Kidney capillary endothelial cell (primary cell): ENCODE measurements at places on chromosomes 1 and 21.

GRCh38 chr1:193700710-193701355, 514.4 kb upstream of the B3GALT2 start:
- DNase-seq: peak; percentile 40

GRCh38 chr1:30914931-30915330, 6.4 kb upstream of the SDC3 start:
- DNase-seq: no peak

DNA sequence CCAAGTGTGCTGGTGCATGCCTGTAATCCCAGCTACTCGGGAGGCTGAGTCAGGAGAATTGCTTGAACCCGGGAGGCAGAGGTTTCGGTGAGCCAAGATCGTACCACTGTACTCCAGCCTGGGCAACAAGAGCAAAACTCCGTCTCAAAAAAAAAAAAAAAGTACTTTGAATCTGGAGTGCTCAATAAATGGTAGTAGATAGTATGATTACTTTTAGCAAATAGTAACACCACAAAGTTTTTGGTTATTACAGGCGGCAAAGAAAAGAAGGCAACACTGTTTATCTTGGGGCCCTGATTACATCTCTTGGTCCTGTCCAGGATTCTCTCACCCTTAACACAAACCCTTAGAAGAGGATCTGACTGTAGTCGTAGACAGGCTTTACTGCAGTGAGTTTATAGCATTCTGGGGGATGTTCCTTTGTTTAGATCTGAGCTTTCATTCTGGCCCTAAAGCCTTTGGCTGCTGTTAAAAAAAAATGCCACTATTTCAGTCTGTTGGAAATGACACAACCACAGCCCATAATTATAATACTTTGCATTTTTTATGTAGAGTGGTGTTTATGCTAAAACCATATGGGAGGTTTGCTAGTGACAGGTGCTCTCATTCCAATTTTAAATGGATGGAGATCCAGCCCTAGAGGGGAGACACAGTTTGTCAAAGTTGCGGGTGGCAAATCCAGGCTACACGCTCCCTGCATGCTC, 79.7 kb upstream of the SLC2A1 start:
- DNase-seq: no peak

GRCh38 chr1:43979528-43980254, 681 bp downstream of the B4GALT2 start:
- no peak for DNase-seq

DNA sequence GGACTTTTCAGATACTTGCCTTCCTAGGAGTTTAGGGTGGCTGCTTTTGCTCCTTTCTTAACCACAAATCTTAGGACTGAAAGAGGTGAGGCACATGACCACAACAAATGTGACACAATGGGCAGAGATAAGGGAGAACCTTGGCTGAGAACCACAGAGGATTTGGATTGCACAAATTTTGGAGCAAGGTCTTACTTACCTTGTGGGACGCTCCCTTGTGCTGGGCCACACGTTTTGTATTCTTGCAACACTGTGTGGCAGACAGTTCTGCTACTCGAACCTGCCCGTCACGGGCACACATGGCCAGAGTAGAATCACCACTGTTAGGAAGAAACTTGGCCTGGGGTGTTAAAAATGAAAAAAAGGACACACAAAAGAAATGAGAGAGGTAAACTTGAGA, 23.9 kb downstream of the DCAF8 start:
- no peak for DNase-seq

DNA sequence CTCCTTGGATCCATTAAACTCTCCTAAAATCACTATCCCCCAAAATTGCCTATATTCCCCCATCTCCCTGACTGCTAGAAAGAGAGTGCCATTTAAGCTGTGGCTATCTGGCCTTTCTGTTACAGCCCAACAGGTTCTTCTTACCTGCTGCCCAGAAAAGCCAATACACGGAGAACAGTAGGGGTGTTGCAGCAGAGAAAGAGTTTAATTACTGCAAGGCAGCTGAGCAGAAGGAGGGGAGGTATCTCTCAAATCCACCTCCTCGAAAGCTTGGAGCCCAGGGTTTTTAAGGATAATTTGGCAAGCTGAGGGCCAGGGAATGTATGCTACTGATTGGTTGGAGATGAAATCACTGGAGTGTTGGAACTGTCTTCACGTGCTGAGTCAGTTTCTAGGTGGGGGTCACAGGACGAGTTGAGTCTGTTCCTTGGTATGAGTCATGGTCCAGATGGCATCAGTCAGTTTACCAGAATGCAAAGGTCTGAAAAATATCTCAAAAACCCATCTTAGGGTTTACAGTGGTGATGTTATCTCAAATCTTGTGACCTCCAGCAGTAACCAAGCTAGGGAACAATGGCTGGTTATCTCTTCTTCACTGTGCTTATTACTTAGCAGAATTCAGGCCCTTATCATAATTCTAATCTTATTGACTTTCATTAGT, 89.8 kb downstream of the SMYD3 start:
- DNase-seq: no peak

GRCh38 chr1:218339267-218339831, 5.8 kb upstream of the TGFB2 start:
- no peak for DNase-seq

DNA sequence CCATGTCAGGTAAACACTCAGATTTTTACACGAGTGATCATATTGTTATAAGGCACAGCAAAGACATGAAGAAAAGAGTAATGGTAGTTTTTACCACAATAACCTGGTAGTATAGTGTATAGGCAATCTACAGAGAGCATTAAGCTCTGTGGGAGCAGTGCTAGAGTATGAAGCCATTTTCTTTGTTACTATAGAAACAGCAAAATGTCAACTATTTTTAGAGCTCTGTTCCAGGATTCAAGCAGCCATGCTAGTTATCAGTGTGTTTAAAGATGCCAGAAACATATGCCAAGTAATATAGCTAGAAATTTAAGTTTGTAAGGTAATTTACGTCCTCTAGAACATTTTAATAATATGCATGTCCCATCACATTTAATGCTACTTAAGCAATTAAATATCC, 77.6 kb upstream of the RGS18 start:
- DNase-seq: no peak

DNA sequence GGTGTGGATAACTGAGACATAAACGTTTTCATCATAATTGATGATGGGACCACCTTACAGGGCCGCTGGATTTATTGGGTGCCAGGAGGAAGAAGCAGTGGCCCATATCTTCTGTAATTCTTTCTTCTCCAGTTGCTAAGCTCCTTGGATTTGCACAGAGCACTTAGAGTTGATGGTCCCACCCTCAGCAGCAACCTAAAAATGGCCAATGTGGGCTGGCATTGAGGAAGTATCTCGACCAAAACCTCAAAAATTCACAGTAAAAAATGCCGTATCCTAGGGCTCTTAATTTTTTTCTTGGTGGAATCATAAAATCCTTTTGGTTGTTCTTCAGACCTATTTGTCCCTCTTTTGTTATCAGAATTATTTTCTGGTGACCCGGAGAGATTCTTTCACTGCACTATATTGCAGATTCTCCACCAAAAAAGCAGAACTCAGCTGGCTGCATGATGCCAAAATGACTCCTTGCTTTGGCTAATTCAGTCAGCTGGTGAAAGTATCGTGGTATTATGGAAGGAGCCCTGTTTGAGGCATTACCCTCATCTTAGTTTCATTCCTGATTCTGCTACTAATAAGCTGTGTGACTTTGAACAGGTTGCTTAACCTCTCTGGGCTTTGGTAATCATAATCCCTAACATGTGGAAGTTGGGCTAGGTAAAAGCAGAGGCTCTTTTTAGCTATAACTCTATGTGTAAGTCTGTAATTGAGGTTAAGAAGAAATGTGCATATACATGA, 27.6 kb downstream of the KIRREL1 start:
- no peak for DNase-seq

- DNase-seq: no peak
Observed at GRCh38 chr1:50490640-50491039, 67.4 kb upstream of the DMRTA2 start.

- peak; percentile 93 for DNase-seq
Observed at GRCh38 chr1:12177999-12178441, 11.2 kb downstream of the TNFRSF1B start.

GRCh38 chr1:101363891-101364318, 127.1 kb downstream of the S1PR1 start:
- DNase-seq: no peak

DNA sequence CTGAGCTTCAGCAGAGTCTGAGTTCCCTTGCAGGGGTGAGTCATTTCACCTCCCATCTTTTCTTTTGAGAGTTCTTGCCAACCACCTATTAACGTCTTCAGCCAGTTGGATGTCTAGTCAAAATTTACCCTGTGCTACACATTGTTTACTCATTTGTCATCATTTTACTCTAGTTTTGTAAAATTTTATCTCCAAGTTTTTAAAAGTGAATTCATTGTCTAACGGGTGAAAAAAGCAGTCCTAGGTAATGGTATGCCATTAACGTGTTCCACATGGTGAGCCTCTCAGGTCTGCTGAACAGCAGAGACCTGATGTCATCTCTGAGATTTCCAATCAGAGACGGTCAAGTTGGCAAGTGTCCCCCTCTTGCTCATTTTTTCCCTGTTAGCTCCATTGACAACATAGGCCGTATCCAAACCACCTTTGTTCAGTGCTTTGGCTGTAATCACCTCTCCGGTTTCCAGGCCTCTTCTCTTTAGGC, 85.4 kb downstream of the TBX15 start:
- DNase-seq: no peak

DNA sequence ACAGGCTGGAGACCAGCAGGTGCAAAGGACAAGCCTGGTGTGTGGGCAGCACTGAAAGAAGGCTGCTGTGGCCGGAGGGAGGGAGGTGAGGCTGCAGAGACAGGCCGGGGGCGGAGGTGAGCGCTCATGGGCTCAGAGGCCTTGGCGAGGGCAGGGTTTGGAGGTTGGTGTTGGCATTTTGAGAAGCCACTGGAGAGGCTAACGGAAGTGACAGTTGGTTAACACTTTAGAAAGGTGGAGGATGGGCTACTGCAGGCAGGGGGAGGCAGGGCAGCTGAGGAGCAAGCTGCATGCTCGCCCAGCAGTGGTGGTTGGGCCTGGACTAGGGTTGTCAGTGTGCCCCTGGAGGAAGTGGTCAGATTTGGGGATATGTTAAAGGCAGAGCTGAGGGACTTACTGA, 37.5 kb downstream of the QSOX1 start:
- DNase-seq: no peak

- DNase-seq: no peak
Observed at GRCh38 chr1:62356257-62356835, 37.1 kb upstream of the KANK4 start.

GRCh38 chr1:118077331-118078045, 107.5 kb downstream of the SPAG17 start:
- DNase-seq: no peak

DNA sequence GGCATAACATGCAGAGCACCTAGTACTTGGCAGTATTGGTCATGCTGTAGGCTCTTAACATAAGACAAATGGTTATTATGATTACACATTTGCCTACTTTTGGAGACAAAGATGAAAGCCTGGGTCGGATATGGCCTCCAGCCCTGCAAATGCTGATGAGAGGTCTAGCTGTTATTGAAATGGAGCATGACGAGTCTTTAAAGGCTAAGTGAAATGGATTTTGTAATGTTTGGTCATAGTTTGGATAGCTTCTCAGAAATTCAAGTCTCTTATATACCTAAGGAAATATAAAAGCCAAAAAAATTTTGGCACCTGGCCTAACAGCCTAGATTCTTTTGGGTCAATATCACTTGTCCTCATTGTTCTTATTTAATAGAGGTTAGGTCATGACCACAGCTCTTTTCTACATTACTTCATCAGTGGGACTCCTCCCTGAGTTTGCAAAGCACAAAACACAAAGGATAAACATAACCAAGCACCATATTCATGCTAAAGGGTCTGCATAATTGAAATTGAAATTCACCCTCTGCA, 69.2 kb upstream of the WLS start:
- no peak for DNase-seq

- no peak for DNase-seq
Observed at GRCh38 chr1:167084757-167085156, 5.4 kb downstream of the GPA33 start.

DNA sequence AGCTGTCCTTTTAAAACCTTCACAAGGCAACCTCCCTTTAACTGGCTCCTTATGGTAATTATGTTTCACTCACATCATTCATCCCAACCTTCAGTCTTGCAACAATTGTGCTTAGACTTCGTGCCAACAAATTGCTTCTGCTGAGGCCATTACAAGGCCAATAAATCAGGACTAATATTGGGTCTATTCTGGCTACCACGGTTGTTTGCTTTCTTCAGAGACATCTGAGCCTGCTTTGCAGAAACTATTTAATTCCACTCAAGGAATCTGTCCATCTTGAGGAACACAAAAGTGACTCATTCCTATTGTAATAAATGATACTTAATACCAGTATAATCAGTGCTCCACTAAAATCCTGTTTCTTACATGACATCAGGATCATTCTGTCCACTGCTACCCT, 2.6 kb upstream of the GSTM4 start:
- DNase-seq: no peak

GRCh38 chr1:24316645-24317044, 2.5 kb upstream of the GRHL3 start:
- DNase-seq: no peak

GRCh38 chr1:17052641-17053040, 1.2 kb downstream of the SDHB start:
- no peak for DNase-seq

DNA sequence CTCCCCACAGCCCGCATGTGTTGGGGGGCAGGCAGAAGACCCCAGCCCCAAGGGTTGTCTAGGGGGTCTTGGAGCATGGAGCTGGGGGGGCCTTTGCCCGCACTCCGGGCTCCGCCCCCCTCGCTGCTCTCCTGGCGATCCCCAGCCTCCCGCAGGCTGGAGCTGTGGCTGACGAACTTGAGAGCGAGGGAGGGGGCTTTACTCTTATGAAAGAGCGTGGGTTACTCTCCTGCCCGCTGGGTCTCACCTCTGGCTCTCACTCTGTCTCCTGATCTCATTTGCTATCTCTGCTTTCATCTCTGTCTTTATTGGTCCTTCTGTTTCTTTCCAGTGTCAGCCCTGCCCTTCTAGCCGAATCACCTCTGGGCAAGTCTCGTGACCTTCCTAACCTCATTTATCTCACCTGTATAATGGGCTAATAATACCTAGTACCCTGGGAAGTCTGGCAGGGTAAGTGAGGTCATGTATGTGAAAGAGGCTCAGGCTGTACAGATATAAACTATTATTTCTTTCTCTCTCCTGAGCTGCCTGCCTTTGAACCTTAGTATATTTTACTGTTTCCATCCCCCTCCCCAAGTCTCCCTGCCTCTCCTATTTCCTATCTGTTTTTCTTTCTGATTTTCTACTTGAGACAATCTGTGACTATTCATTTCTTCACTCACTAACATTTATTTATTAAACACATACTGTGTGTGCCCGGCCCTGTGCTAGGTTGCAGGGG, 731 bp downstream of the EFNA4 start:
- no peak for DNase-seq

- no peak for DNase-seq
Observed at GRCh38 chr1:36775716-36776115, 258.6 kb downstream of the GRIK3 start.

DNA sequence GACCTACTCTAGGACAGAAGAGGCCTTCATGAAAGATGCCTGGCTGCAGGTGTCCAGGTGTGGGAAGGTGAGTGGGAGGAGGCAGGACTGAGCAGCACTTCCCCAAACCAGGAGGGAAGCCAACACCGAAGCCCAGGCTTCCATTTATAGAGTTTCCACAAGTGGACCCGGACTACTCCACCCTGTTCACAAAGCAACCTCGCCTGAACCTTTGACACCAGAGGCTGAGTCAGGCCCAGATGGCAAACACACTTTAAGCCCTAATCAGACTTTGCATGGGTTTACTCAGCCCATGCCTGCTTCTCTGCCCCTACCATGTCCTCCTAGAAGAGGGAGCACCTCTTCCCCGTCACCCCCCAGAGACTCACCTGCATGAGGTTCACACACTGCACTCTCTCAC, 14.0 kb downstream of the PRR9 start:
- DNase-seq: no peak
